Posterior cingulate gyrus (tissue), 11 donors: ENCODE measurements at places on chromosomes 3 and 15.

- no peak for DNase-seq
These were observed 516.6 kb upstream of the KCNMB2 start for GRCh38 chr3:178019645-178020044.

GRCh38 chr15:57436166-57436565 lies 59.9 kb downstream of the CGNL1 start:
- DNase-seq: no peak

DNA sequence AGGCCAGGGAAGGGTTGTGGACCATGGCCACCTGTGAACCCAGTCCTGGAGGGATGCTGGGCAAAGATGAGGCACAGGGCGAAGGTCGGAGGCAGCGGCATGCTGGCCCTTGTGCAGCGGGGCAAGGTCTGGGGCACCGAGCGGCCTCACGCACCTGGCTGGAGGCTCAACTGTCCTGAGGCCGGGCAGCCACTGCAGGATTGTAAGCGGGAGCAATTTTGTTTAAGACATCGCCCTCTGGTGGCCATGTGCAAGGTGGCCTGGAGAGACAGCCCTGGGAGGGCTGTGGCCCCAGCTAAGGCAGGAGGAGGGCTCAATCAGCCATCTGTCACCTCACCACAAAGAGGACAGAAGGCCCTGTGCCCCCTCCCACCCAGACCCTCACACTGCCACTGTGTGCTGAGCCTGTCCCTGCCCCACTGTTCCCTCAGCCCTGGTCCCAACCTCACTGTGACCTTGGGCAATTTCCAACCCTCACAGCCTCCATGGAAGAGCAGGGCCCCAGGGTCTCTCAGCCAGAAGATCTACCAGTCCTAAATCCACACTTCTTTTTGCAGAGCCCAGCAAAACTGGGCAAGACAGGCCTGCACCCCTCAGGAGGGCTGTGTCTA lies 46.2 kb downstream of the TPRA1 start:
- DNase-seq: peak; percentile 74

- DNase-seq: no peak
These were observed 365.7 kb downstream of the GABRG3 start for GRCh38 chr15:27336676-27337075.

GRCh38 chr15:85780225-85780985 lies 14.3 kb downstream of the KLHL25 start:
- DNase-seq: no peak

DNA sequence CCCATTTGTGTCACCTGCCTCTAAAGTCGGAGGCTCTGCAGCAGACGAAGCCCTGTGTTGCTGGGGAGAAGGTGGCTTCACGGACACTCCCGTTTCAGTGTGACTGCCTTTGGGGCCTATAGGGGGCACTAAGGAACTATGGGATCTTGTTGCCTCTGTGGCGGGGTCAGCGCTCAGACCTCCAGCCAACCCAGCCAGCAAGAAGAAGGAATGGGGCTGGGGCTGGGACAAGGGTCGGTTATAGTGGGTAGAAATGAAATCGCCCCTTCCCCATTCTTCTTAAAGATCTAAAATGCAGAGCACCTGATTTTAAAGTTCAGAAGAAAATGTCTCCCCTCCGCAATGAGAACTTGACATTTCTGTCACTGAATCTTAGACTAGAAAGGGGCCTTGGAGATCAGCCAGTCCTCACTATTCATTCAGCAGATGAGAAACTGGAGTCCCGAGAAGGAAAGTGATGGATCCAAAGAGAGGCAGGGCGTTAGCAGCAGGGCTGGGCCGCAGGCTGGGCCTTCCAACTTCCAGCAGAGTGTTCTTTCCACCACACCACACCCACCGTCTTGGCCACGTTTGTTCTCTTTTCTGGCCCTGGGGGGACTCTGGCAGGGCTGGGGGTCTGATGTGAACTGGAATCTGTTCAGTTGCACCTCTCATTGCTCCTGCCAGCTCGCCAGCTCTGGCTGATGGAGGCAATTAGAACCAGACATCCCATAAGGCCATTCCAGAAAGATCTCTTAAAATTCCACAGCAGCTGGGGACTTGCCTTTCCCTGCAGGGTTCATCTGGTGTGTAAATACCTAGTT lies 195.4 kb downstream of the OPA1 start:
- no peak for DNase-seq

GRCh38 chr3:178195824-178196223 lies 340.4 kb upstream of the KCNMB2 start:
- no peak for DNase-seq
